ENCODE measurements at places on chromosomes 6 and 20.

GRCh38 chr20:19406381-19406780 is 193.9 kb downstream of the SLC24A3 start:
- no peak for DNase-seq

- no peak for DNase-seq
These were observed 56.4 kb upstream of the TNFAIP3 start for GRCh38 chr6:137810554-137811120.

DNA sequence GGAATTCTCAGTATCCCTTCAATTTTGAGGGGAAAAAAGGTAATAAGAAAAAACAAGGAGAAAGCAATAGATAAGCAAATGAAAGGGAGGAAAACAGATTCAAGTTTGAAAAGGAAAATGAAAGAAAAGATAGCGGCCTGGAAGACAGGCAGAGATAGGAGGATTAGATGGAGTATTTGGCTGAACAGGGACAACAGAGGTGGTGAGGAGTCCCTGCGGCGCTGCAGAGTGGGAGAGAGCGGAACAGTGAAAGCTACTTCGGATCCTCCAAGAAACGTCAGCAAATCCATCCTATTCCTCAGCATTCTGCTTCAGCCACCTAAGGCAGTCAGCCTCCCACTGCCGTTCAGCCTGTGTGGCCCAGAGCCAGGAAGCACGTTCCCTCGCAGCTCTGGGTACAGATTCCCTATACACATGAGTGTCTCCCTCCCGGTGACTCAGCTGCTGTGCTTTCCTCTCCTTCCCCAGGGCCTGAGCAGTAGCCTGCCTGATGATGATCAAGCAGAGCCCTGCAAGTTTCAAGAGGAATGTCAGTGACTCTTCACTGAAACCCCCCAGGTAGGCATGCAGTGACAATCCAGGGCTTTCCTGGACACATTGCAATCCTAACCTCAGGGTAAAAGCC is 43.4 kb upstream of the CDYL start:
- no peak for DNase-seq

DNA sequence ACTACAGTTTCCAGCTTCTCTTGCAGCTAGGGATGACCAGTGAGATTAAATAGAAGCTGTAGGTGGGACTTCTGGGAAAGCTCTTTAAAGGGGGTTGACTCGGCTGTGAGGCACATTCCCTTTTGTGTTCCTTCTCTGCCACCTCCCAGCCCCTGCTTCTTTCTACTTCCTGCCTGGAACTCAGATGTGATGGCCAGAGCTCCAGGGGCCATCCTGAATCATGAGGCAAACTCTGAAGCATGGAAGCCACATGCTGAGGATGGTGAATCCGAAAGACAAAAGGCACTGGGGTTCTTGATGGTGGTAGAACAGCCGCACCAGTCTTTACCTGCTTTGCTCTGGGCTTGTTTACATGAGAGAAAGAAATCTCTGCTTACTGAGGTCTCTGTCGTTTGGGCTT is 9.1 kb downstream of the CEBPB start:
- DNase-seq = no peak

GRCh38 chr20:14561741-14562221 is 224.4 kb upstream of the FLRT3 start:
- DNase-seq = no peak

DNA sequence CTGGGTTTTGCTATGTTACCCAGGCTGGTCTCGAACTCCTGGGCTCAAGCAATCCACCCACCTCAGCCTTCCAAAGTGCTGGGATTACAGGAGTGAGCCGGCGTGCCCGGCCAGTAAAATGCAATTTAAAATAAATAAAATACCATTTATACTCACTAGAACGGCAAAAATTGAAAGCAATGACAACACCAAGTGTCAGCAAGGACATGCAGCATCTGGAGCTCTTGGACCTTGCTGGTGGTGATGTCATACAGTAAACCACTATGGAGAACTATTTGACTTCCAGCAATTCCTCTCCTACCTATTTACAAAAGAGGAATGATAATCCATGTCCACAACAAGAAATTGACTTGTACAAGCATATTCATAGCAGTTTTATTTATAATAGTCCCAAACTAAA is 105.7 kb upstream of the PHACTR1 start:
- DNase-seq = no peak

- DNase-seq = no peak
These were observed 83.0 kb upstream of the TCF21 start for GRCh38 chr6:133805876-133806275.
